NCI-H2081 (cell line): ENCODE measurements at places on chromosomes 4 and X.

- no peak for DNase-seq
Measured at GRCh38 chr4:86972997-86973396, 38.2 kb downstream of the AFF1 start.

DNA sequence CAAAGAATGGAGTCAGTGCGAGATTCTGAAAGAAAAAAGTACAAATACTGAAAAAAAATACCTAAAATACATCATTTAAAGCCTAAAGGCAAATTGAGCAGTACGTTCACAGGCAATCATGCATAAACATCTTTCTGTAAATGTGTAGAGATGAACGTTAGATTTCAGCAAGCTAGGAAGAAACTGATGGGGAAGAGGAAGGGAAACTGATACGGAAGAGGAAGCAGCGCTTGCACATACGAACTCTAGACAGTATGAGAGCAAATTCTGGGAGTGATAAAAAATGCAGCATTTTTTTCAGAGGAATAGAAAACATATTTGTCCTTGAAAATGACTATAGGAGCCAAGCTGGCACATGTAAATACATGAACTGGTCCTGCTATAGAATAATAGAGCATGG, 9.4 kb downstream of the ANKRD50 start:
- DNase-seq: no peak

- DNase-seq: no peak
Measured at GRCh38 chr4:110614173-110614963, 8.5 kb downstream of the PITX2 start.

- DNase-seq: no peak
Measured at GRCh38 chrX:9706421-9706820, 59.2 kb downstream of the GPR143 start.

- no peak for DNase-seq
Measured at GRCh38 chr4:87499403-87500091, 29.6 kb downstream of the SPARCL1 start.

DNA sequence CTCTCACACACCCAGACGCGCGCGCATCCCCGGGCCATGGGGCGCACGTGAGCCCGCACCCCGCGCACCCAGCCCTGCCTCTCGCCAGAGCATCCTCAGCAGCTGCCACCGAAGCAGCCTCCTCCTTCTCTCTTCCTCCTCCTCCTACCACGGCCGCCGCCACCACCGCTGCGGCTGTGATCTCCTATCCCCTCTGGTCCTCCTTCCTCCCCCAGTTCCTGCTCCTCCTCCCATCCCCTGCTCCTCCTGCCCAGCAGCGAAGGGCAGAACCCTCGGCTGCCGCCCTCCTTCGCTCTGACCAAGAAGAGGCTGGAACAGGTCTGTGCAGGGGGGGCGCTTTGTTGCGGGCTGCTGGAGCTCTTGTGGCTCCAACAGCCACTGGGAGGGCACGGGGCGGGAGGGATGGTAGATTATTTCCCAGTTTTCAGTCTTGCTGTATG, 148.7 kb upstream of the CHRDL1 start:
- peak; percentile 44 for DNase-seq

- no peak for DNase-seq
Measured at GRCh38 chr4:140090215-140090731, 63.7 kb downstream of the MAML3 start.

- no peak for DNase-seq
Measured at GRCh38 chr4:53067125-53067802, 205.1 kb downstream of the RASL11B start.

DNA sequence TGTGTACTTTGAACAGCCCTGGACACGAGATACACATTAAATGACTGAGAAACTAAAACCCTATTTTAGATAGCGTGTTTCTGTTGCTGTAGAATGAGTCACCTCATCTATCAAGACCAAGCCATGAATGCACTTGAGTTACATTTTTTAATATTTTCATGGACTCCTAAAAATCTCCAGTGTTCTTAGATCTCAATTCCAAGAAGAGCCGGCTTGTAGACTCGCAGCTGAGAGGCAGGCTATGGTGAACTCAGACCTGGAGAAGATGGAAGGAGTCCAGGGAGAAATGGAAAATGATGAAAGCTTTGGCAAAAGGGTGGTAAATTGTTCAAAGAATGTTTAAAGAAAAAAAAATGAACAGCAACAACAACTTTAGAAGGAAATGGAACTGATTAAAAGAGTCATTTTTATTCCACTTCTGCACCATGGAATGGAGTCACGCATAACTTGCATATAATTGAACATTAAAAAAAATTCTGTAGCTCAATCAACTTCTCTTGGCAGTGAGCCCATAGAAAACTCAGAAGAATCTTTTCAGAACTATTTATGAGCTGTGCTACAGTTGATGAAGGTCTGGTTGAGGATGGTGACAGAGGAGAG, 129.8 kb downstream of the MXRA5 start:
- DNase-seq: no peak

DNA sequence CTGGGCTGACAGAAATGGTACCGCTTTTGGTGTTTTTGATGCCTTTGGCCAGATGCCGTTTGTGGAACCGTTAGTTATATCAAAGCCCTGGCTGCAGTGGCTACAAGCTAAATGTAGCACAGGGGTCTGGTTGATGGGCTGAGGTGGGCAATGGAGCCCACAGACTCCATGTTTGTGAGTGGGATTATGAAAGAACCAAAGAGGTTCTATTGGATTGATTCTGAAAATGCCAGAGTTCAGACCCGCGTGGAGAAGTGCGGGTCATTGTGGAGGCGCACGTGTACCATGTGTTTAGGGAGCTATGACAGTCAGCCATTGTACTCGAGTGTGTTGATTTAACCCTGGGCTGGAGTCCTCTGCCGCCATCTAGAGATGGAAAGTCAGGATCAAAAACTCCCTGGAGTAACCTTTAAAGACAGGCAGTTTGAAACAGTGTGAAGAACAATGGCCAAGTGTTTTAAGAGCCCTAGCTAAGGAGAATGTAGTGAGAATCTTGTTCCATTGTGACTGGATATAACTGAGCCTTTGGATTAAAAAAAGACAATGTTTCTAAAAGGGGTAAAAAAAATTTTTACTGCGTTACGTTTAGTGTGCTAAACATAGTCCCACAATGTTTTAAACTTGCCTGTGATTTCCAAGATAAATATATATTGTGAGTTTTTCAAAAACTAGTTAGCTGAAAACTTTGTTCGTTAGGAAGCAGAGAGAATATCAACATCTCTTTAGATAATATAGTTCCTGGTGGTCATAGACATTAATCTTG, 12.7 kb downstream of the ART3 start:
- peak; percentile 23 for DNase-seq

GRCh38 chr4:95522682-95523530, 25.9 kb downstream of the UNC5C start:
- no peak for DNase-seq

DNA sequence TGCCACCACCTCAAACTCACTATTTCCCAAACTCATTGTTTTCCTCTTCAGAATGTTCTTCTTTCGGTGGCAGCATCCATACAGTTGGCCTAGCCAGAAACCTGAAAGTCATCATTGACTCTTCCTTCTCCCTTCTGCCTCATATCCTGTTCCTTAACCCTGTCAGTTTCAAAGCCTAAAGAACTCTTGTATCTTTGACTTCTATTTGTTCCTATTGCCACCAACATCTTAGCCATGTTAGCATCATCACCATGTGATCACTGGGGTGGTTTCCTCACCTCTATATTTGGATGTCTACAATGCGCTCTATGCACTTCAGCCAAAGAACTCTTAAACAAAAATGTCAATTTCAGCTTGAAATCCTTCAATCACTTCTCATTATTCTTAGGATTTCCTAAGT, 29.0 kb downstream of the DDX60L start:
- no peak for DNase-seq

DNA sequence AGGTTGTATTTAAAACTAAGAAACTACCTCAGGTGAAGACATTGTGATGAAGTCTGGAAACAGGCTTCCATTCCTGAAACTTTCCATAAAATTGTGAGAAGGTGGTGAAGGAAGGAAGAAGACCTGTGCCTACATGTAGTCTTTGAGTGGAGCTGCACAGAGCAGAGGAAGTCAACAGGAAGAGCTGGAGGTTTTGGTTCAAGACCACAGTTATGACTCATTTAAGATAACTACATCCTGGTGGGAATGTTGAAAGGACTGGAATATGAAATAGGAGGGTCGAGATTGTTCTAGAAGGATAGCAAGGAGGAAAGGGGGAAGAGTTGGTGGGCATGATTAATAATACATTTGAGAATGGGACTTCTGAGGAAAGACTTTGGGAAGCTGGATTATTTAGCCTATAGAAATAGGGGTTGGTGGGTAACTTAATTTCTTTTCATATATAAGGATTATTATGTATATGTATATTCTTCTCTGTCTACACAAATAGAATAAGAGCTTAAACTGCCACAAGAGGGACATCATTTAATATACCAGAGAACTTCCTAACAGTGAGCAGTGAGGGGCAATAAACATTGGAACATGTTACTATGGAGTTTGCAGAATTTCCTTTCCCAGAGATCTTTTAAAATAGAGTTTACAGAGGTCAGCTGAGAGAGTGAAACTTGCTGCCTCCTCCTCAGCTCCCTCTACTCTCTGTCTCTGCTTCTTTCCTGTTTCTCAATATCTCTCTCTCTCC, 23.5 kb downstream of the AWAT2 start:
- no peak for DNase-seq

DNA sequence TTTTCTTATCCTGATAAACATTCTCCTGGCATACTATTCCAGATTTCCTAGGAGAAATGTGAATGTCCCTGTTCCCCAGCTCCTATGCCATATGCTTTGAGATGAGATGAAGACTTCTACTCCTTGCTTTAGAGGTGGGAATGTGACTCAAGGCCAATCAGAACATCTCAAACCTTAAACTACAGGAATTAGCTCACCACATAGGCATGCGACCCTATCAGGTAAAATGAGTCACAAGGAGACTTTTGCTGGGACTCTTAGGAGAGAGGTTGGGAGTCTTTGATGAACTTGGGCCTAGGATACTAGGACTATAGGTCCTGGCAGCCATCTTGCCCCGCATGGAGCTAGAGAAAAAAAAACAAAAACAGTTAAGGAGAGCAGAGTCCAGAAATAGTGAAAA, 5.8 kb upstream of the USO1 start:
- no peak for DNase-seq

- DNase-seq: no peak
Measured at GRCh38 chr4:172850838-172851237, 317.8 kb upstream of the GALNT7 start.

DNA sequence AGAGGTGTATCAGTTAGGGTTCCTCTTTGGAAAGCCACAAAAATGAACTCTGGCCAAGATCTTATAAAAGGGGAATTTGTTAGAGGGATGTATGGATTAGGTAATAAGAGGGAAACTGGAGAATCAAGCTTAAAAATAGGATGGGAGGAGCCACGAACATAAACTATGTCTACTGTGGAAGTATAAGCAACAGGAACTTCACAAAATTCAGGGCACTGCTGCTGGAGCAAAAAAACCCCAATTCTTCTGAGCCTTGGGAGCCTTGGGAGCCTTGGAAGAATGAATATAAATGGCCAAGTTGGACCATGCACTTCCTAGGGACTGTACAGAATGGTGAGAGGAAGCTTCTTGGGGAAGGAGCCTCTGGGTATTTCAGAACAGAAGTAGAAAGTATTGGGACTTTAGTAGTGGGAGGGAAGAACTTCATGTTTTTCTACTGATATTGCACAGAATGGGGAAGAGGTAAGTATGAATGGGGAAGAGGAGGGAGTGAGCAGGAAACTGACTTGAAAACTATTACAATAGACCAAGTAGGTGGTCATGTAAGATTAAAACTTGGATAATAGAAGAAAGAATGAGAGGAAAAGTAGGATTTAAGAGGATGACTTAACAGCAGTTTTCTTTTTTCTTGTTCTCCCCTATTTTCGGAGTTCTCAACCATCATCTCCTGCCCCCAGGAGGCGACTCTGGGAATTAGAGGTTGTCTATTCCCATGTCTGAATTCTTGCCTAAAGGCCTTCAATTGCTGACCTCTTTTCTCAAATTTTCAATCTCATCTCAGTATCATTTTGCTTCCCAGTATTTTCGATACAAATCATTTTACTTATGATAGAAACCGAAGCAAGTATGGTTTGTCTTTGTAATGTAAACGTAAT, 44.4 kb upstream of the TAPT1 start:
- DNase-seq: no peak

DNA sequence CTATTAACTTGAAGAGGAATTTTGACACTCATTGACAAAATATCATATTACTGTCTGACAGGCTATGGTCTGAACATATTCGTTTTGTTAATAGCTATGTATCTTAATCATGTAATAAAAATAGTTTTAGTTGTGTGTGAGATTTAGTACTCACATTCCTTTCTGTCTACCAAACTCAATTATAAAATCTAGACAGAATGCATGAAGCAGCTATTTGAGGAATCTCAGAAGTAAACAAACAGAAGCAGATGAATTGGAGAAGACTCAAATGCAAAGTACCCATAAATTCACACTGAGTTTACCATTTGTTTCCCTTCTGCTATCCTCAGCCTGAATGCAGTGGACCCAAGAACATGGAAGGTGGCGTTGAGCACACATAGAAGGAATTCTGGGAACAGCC, 841.6 kb upstream of the AADAT start:
- DNase-seq: no peak

- no peak for DNase-seq
Measured at GRCh38 chrX:126394681-126395080, 157.9 kb downstream of the DCAF12L1 start.

DNA sequence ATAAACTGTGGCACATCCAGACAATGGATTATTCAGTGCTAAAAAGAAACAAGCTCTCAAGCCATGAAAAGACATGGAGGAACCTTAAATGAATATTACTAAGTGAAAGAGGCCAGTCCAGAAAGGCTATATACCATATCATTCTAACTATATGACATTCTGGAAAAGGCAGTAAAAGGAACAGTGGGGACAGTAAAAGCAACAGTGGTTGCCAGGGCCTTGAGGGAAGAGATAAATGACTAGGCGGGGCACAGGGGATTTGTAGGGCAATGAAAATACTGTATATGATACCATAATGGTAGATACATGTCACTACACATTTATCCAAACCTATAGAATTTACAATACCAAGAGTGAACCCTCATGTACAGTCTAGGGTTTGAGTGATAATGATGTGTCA, 115.3 kb downstream of the ATP8A1 start:
- no peak for DNase-seq

- DNase-seq: no peak
Measured at GRCh38 chrX:71147496-71148277, 3.0 kb downstream of the NLGN3 start.

DNA sequence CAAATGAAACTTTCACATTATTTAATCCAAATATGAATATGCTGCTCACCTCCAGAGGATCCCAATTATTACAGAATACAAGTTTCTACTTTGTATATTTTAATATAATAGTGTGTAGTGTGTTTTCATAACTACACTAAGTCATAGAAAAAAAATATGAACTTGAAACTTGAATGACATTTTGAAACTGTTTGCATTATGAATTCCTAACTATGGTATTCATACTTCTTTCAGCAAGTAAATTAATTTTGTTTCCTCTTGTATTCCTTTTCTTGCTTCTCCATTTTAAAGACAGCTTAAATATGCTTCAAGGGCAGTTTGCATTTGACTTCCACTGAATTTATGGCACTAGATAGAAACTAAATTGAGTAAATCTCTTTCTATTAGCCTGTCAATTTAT, 177.1 kb downstream of the BMPR1B start:
- DNase-seq: no peak

- peak; percentile 23 for DNase-seq
Measured at GRCh38 chr4:134544303-134544770, 342.7 kb upstream of the PABPC4L start.

GRCh38 chrX:104098151-104098808, 14.0 kb upstream of the ZCCHC18 start:
- peak; percentile 69 for DNase-seq

- peak; percentile 23 for DNase-seq
Measured at GRCh38 chr4:70651864-70652506, 14.3 kb downstream of the JCHAIN start.

GRCh38 chr4:181650033-181650825, 593.0 kb upstream of the TENM3 start:
- no peak for DNase-seq

- DNase-seq: no peak
Measured at GRCh38 chr4:61785761-61786160, 585.6 kb downstream of the ADGRL3 start.
